ENCODE measurements at places on chromosomes 7 and 10.

GRCh38 chr7:80622541-80622940 is 15.9 kb upstream of the CD36 start:
- DNase-seq = no peak

DNA sequence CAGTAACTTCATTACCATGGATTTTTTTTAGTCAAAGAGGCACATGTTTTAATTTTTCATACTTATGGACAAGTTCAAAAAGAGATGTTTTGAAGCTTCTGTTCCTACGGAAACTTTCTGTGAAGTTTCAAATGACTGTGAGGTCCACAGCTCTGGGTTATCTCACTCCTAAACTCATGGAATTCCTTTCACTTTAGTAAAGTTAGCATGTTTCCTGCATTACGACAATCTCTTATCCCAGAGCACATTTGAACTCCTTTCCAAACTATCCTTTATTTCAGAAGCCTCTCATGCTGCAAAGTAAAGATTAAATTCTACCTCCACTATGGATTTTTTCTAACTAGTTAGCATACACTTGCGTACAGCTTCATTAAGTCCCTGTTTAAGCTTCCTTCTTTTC is 15.3 kb upstream of the ADD3 start:
- no peak for DNase-seq

DNA sequence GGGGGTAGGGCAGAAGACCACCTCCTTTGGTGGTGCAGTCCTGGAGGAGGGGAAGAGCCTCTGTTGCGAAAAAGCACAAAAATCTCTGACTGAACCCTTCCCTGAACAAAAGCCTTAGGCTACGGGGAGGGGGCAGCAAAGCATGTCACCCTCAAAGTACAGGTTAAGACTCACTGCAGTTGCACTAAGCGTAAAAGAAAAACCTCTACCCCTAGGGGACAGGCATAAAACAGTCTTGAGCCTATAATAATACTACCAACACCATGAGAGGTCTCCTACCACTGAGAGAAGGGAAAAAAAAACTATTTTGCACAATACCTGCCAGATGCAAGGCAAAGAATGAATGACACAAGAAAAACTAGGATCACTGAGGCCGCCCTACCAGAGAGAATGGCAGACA is 17.3 kb downstream of the TNPO3 start:
- no peak for DNase-seq

GRCh38 chr10:122478971-122479370 is 17.6 kb downstream of the HTRA1 start:
- no peak for DNase-seq

GRCh38 chr7:98116656-98117461 is 10.2 kb downstream of the LMTK2 start:
- DNase-seq = no peak

GRCh38 chr10:131645756-131646155 is 255.1 kb upstream of the PPP2R2D start:
- no peak for DNase-seq

DNA sequence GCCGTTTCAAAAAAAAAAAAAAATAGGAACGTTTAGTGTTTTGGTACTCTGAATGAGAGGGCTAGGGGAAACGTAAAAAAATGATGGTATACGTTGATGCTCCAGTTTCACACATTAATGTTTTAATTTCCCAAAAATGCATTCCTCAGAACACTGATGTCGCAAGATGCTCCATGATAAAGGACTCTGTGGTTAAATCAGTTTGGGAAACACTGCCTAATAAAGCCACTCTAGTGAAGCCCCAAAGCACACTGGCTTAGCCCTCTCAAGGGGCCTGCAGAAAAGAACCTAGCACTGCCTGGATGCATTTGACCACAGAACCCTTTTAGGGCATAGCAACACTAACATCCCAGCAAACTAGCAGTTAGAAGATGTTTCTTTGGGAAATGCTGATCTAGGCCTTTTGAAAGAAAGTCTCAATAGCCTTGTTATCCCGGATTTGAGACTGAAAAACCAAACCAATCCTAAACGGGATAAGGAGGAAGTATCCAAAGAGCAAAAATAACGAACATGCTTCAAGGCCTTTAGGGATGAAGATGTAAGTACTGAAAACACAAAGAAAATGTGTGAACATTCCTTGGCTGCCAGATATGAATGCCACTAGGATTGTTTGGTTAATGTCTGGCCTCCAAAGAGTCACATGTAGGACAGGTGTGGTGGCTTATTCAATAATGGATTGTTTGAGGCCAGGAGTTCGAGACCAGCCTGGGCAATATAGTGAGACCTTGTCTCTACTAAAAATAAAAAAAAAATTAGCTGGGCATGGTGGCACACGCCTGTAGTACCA is 11.0 kb downstream of the DLG5 start:
- DNase-seq = no peak

GRCh38 chr10:79354141-79354540 is 6.9 kb downstream of the PPIF start:
- no peak for DNase-seq

DNA sequence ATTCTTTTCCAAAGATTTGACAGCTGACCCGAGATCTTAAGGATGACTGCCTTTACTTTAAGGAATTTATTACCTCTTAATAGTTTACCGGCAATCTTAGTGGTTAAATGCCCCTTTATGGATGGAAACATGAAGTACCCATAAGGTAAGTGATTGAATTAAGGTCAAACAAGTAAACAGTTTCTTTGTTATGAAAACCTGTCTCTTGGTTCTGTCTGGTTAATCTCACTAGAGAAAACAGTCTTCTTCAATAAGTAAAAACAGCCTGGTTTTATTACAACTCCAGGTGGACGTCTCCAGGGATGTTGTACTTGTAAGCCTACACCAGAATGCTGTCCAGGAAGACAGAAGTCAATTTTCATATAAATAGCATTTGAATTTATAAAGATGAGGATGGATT is 161.8 kb upstream of the MTPN start:
- no peak for DNase-seq

- no peak for DNase-seq
These were observed 81.0 kb upstream of the ITPRID1 start for GRCh38 chr7:31432836-31433340.

- DNase-seq = no peak
These were observed 184.6 kb downstream of the SGMS1 start for GRCh38 chr10:50439187-50439586.

DNA sequence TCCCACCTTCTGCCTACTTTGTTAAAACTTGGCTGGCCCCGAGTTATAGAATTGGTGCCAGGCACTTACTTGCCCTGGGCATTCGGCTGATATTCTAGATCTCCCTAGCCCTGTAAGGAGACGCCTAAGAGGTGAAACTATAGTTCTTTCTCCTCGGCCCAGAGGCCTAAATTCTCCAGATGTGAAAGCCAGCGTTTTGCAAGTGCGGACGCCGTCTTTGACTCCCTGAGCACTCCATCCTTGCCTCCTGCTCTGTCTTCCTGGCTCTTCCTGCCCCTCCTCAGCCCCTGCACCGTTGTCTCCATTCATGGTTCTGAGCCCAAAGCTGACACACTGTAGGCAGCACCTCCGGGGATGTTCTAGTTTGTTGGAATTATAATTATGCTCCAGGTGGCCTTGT is 11.2 kb downstream of the SMKR1 start:
- no peak for DNase-seq

GRCh38 chr10:75733135-75733890 is 301.9 kb downstream of the LRMDA start:
- no peak for DNase-seq

GRCh38 chr7:109549471-109550193 is 980.0 kb downstream of the DNAJB9 start:
- no peak for DNase-seq

- DNase-seq = no peak
These were observed 7.4 kb downstream of the IGF2BP3 start for GRCh38 chr7:23462846-23463245.

- DNase-seq = no peak
These were observed 46.0 kb downstream of the PTPRE start for GRCh38 chr10:127952918-127953317.

DNA sequence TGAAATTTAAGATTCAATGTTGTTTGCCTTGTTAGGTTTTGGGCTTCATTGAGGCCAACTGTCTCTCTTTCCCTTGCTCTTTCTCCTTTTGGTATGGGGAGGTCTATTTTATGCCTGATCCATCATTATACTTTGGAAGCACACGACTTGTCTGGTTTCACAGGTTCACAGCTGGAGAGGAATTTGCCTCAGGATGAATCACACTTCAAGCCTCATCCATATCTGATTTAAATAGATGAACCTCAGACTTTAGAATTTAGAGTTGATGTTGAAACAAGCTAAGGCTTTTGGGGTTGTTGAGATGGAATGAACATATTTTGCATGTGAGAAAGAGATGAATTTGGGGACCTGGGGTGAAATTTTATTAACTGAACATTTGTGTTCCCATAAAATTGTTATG is 150.5 kb upstream of the IGFBP3 start:
- DNase-seq = no peak

- no peak for DNase-seq
These were observed 907 bp upstream of the VPS50 start for GRCh38 chr7:93231259-93231658.

GRCh38 chr7:135390829-135391228 is 119.1 kb downstream of the CNOT4 start:
- DNase-seq = no peak

DNA sequence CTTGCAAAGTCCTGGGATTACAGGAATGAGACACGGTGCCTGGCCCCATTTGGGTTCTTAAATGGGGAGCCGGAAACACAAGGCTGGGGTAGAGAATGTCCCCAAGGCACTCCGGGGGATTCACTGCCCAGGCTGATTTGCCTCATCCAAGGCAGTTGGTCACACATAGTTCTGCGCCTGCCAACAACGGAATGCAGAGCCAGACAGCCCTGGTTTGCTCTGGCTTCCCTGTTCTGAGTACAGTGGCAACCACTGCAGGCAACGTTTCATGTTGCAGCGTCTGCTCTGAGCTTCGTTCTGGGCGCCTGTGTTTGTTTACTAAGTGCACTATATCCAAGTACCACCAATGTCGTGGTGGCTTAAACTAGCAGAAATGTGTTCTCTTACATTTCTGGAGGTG is 61.7 kb upstream of the C1QL3 start:
- DNase-seq = no peak

DNA sequence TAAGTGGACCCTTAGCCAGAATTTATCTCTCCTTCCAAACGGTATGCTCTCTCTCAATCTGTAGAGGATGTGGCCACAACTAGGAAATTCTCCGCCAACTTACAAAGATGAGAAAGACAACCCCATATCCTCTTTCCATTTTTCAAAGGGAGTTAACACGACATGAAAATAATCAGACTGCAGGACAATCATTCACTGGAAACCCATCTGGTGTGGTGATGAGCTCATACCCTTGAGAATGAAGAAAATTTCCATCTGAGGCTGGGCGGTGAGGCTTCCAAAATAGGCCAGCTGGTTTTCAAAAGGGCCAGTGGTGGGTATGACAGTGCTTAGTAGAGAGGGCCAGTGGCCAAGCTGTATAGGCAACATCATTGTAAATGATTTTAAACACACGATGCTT is 369.6 kb downstream of the FRMD4A start:
- DNase-seq = no peak

GRCh38 chr7:1811850-1812508 is 141.9 kb downstream of the ELFN1 start:
- no peak for DNase-seq

DNA sequence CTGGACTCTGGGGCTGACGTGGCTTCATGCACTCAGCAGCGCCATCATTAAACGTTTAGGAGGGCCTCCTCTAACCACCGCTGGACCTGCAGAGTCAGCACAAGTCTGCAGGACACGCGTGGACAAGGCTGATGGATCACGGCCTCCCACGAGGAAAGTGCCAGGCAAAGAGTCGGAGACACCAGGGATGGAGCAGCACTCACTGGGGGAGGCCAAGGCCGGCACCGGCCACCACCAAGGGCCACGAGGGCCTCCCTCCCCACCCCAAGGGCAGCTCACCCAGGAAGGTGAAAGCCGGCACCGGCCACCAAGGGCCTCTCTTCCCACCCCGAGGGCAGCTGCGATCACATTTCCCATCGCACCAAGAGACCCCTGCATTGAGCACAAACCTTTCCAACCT is 91.5 kb downstream of the DIP2C start:
- no peak for DNase-seq

GRCh38 chr7:109868215-109868860 is 1222.6 kb upstream of the LRRN3 start:
- DNase-seq = no peak

GRCh38 chr10:17001961-17002749 is 127.5 kb downstream of the CUBN start:
- peak; percentile 79 for DNase-seq

DNA sequence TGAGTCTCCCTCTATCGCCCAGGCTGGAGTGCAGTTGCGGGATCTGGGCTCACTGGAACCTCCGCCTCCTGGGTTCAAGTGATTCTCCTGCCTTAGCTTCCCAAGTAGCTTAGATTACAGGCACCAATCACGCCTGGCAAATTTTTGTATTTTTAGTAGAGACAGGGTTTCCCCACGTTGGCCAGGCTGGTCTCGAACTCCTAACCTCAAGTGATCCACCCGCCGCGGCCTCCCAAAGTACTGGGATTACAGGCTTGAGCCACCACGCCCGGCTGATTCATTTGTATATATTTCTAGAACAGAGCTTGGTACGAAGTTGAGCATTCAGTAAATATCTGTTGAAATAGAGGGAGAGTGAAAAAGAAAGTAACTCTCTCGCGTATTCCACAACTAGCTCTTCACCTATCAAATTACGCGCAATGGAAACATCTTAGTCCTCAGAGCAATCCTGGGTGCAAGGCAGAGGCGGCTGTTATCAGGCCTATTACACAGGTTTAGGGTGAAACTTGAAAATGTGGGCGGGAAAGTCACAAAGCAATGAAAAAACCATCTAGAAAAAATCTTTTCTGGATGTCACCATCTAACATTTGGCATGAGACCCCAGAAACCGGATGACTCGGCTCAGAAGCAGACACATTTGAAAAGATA is 707 bp upstream of the GHITM start:
- DNase-seq = peak; percentile 77

- DNase-seq = no peak
These were observed 164.4 kb downstream of the SH2D4B start for GRCh38 chr10:80702143-80702542.

DNA sequence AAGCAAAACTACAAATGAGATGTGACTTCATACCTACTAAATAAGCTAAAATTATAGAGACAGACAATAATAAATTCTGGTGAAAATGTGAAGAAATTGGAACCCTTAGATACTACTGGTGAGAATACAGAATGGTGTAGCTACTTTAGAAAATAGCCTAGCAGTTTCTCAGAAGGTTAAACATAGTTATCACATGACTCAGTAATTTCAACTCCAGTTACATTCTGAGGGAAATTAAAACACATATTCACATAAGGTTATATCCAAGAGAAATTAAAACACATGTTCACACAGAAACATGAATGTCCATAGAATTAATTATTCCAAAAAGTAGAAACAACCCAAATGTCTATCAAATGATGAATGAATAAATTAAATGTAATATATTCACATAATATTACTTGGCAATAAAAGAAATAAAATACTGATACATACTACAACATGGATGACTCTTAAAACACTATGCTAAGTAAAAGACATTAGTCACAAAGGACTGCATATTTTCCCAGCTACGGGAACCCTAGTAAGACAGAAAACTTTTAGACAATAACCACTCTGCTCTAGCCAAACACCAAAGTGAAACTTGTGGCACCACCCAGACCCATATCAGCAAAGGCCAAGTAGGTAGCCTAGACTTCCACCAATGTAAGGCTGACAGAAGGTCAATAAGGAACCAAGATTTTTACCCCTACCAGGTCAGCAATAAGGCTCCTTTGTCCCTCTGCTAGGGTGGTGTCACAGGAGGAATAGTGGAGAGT is 25.1 kb downstream of the SLC25A40 start:
- DNase-seq = no peak

Measured in CD4-positive, alpha-beta T cell treated with Interleukin-10 for 1 hour (primary cell).